ENCODE measurements at places on chromosomes 4 and X.

- no peak for DNase-seq
These were observed 59.4 kb upstream of the FBXW7 start for GRCh38 chr4:152594978-152595925.

GRCh38 chr4:30929649-30930048, 209.5 kb downstream of the PCDH7 start:
- DNase-seq, result no peak

DNA sequence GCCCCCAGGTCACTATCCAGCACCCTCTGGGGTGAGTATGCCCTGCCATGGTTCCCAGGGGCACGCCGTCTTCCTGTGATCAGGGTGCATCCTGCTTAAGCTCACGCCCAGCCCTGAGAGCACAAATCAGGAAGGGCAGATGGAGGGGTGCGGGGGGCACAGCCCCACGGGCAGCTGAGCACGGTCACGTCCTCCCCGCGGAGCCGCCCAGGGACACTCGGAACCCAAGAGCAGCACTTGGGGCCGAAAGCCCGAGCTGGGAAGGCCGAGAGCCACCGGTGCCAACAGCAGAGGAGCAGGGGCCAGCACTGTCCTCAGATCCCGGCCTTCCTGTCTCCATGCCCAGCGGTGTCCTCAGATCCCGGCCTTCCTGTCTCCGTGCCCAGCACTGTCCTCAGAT, 21.5 kb downstream of the NELFA start:
- no peak for DNase-seq

GRCh38 chr4:83686166-83686565, 150.3 kb downstream of the GPAT3 start:
- DNase-seq, result no peak

- no peak for DNase-seq
These were observed 28.2 kb downstream of the SEL1L3 start for GRCh38 chr4:25834411-25835107.

DNA sequence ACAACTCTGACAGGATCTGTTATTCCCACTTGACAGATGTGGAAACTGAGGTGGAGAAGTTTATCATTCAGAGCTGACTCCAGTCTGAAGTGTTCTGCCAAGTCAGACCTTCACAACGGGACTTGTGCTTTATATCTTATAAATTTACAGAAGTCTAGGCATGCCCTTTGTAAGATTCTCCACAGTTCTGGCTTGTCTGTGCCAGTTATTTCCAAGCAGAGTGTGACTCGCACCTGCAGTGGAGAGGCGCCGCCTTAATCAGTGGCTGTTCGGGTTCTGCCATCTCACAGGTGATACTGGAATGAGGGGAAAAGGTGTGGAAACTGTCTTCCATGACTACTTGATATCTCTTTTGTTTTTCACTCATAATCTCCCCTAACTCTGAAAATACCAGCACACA, 63.2 kb downstream of the CPEB2 start:
- no peak for DNase-seq

DNA sequence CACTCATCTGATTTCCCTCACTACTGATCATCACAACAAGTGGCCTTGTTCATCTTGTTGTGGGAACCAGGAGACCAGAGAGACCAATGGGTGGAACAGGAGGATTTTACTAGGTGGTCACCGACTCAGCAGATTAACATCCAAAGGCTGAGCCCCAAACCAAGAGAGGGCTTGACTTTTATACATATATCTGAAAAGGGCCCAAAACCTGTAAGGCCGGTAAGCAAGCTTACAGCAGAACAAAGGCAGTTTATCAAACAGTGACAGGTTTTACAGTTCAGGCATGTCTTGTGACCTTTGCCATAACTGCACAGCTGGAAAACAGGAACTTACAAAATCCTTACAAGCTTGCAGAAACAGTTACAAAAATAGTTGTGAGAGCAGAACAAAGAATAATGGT, 195.9 kb downstream of the OR13H1 start:
- no peak for DNase-seq

Data from stimulated activated CD4-positive, alpha-beta T cell treated with anti-CD3 and anti-CD28 coated beads, Interleukin-1b, Interleukin-23, amount 100 ng/mL, for 1 hour (primary cell).